ENCODE measurements at places on chromosomes 7 and 10.

DNA sequence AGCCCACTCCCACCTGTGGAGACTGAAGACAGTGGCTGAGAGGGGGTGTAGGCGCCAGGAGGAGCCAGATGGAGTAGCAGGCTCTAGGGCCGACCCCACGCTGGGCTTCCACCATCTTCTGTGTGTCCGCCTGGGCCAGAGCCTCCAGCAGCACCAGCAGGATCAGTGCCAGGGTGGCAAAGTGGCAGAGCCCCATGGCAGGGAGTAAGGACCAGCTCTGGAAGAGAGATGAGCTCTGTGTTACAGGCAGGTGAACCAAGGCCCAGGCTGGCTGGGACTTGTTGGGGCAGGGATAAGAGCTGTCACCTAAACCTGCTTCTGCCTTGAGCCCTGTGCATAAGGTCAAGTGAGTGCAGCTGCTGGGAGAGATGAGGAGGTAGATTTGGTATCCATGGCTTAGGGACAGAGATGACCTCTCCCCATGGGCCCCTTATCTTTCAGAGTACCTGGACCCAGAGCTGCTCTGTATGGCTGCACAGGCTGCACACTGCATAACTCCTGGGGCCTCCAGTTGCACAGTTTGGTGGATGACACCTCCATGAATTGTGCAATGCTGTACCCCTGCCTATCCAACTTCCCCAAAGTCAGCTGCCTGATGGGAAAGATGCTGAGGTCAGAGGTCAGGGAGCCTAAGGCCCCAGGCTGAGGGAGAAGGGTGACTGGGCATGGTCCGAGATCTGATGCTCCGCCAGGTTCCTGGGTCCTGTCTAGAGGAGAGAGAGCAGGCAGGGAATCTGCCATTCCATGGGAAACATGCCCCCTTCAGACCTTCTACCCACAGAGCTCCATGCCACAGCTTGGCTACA, 7.4 kb upstream of the SAMD8 start:
- DNase-seq = no peak

DNA sequence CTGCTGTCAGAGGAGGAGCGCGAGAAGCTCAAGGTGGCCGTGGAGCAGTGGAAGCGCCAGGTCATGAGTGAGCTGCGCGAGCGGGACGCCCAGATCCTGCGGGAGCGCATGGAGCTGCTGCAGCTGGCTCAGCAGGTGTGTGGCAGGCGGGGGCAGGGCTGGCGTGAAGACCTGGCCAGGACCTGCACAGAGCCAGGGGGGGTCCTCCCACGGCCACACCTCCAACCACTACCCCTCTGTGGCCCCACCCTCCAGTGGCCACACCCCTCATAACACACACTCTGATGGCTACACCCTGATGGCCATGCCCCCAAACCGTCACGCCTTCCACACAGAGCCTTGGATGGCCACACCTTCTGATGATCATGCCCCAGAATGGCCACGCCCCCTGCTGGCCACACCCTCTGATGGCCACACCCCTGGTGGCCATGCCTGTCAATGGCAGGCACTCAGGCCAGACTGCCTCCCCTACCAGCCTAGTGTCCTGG, 23.4 kb upstream of the DPYSL4 start:
- peak; percentile 25 for DNase-seq

GRCh38 chr7:134996097-134996550, 9.8 kb downstream of the AGBL3 start:
- DNase-seq = no peak

- no peak for DNase-seq
Measured at GRCh38 chr10:15719899-15720634, at the start of gene ITGA8. TSS of gene ITGA8 (minus strand) at chr10:15719922. CDS start at chr10:15719771, 151 bp downstream.

- no peak for DNase-seq
Measured at GRCh38 chr10:133121479-133121878, 33.8 kb downstream of the ADGRA1 start.

DNA sequence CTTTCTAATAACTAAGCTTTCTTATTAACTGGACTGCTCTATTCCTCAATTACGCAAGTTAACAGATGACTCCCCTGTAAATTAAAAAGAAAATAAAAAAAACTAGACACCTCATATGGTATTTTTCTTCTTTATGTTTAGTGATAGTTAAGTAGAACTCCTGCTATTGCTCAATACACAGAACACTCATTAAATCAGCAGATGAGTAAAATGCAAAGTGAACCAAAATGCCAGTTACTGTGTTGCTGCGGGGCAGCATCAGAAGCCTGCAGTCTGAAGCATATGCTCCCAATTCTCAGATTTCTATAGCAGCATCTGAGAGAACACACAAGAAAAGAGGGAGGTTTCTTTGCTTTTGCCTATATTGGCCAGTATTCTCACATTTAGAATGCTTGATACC, 28.4 kb downstream of the CDK6 start:
- no peak for DNase-seq

- no peak for DNase-seq
Measured at GRCh38 chr10:30831426-30831825, 200.2 kb downstream of the ZNF438 start.

DNA sequence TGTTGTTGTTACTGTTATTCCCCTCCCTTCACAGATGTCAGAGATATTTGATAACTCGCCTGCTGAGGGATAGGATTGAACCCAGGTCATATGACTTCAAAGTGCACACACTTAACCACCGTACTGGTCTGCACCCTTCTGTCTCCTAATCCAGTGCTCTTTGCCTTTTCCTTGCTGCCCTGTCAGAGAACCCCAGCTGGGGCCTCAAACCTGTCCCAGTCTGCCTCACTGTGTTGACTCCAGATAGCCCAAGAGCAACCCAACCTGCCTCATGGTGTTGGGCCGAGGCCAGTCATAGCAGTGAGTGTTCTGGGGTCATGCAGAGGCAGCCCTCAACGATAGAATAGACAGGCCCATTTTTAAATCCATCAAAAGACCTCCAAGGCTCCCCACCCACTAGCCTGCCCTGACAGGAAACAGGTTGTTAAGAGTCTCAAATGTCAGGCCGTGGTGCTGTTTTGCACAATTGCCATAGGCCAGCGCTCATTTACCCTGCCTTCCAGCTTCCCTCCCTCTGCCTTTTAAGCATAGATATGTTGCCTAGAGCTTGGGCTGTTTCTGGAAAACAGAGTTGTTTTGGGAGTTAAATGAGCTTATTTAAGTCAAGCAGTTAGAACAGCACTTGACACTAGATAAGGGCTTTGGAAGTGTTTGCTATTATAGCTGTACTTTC, 37.0 kb upstream of the PDCD4 start:
- DNase-seq = no peak

GRCh38 chr7:66047426-66047825, 28.2 kb upstream of the ASL start:
- peak; percentile 38 for DNase-seq

- peak; percentile 90 for DNase-seq
Measured at GRCh38 chr10:91632671-91633550, at the start of gene PPP1R3C. TSS of gene PPP1R3C (minus strand) at chr10:91633071. CDS start at chr10:91632969, 102 bp downstream.

- no peak for DNase-seq
Measured at GRCh38 chr7:149819961-149820340, 18.2 kb upstream of the ZNF862 start.

- DNase-seq = no peak
Measured at GRCh38 chr7:158495216-158495615, 92.4 kb downstream of the PTPRN2 start.

- no peak for DNase-seq
Measured at GRCh38 chr7:2062648-2063047, 170.1 kb downstream of the MAD1L1 start.

DNA sequence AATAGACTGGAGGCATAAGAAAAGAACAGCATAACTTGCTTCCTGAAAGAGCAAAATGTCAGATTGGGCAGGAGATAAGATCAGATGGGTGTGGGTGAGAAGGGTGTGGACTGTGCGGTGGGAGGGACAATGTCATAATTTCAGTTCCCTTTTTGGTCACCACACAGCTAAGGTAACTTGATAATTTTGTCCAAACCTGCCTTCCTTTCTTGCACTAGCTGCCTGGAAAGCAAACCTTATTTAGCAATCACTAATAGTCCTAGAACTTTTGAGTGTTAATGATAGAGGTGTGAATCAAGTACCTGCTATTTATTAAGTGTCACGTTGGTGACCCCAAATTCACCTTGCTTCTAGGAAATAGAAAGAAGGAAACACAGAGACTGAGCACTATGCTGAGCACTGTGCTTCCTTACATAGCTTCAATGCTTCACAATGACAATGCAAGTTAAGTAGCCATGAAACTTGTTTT, 72.4 kb upstream of the SP4 start:
- no peak for DNase-seq

GRCh38 chr10:1538121-1538520, 199.2 kb downstream of the ADARB2 start:
- DNase-seq = no peak

GRCh38 chr10:92290076-92290836, 622 bp downstream of the CPEB3 start:
- DNase-seq = peak; percentile 37

GRCh38 chr7:152754075-152754730, 5.3 kb upstream of the ACTR3B start:
- no peak for DNase-seq

DNA sequence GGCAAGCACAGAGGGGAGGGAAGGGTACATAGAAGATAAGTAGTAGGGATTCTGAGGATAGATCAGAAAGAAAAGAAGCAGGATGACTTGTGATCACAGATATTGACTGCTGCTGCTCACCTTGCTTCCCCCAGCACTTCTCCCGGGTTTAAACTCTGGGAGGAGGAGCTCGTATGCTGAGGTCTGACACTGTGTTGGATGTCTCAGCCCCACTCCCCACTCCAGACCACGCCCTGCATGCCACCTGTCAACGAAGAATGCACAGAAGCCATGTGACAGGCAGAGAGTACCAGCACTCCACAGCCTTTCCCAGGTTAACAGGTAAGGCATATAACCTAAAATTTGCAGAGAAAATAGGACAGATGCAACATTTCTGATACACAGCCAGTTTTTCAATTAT, 388.9 kb downstream of the TNS3 start:
- no peak for DNase-seq

- DNase-seq = no peak
Measured at GRCh38 chr10:86333826-86334487, 32.6 kb downstream of the GRID1 start.

GRCh38 chr10:123521556-123521955, 144.6 kb upstream of the GPR26 start:
- no peak for DNase-seq

GRCh38 chr10:110110338-110110737, 97.1 kb upstream of the MXI1 start:
- no peak for DNase-seq

DNA sequence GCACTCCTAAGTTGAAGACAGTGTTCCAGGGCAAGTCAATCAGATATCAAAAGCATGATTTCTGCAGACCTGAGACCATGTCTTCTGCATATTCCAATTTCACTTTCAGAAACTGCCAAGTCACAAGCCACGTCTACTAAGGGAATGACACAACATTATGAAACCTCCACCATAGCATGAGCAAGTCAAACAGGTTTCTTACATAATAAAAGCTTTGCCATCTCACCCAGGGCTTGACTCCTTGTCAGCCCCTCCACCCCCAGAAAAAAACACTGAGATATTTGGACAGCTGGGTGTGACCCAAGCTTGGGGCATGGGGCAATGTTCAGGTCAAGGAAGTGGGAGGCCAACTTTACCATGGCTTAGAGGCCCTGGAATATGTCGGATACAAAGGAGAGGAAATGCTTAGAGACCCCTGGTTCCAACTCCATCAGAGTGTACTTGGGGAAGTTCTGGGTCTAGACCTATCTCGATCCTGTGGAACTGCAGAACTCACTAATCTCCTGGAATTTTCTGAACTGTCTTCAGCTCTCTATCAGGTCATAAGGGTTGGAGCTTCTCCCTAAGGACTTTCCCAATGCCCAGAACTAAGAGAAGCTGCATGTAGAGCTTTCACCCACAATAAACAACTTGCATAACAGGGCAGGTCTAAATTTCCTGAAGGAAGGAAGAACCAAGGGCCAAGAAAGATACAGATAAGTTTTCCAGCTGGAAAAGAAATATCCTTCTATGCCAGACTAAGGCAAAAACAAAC, 80.6 kb upstream of the NAMPT start:
- no peak for DNase-seq

GRCh38 chr7:21550821-21551531, 8.1 kb downstream of the DNAH11 start:
- DNase-seq = no peak

DNA sequence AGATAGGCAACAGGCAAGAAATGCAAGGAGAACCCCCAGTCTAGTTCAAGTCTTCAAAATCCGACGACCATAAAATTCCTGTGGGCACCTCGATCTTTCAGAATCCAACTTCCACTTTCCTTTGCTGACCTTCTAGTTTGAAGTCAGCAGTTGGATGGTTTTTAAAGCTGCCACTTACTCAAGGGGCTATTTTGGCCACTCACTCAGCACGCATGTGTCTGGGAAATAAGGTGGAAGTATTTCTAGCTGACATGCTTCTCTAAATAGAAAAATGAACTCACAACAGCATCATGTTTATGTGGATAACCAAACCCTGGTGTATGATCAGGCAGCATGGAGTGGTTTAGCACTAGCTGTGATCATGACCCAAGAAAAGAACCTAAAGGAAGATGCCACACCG, at the start of gene NRAP:
Gene NRAP, minus strand, starts transcription at position 134 of the 400 bp plus-strand sequence. CDS start 159 bp downstream, outside the sequence.
- no peak for DNase-seq

DNA sequence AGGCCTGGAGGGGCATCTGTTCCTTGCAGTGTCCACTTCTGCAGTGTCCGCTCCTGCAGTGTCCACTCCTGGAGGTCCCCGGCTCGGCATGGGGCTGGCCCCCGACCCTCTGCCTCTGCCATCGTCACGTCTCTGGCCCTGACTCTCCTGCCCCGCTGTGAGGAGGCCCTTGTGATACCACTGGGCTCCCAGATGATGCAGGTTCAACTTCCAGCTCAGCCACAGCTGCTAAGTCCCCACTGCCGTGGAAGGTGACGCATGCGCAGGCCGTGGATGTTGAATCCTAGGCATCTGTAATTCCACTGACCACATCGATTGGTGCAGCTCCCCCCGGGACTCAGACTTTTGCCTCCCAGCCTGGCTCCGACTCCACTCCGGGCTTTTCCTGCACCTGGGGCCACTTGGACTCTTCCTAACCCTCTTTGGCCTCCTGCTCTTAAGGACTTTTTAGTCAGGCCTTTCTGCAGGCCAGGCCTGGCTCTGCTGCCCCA, 95.1 kb downstream of the GLRX3 start:
- no peak for DNase-seq

- peak; percentile 90 for DNase-seq
Measured at GRCh38 chr7:140625908-140626868, 14.4 kb downstream of the DENND2A start.

- DNase-seq = no peak
Measured at GRCh38 chr10:113983552-113983951, 60.1 kb upstream of the ADRB1 start.

DNA sequence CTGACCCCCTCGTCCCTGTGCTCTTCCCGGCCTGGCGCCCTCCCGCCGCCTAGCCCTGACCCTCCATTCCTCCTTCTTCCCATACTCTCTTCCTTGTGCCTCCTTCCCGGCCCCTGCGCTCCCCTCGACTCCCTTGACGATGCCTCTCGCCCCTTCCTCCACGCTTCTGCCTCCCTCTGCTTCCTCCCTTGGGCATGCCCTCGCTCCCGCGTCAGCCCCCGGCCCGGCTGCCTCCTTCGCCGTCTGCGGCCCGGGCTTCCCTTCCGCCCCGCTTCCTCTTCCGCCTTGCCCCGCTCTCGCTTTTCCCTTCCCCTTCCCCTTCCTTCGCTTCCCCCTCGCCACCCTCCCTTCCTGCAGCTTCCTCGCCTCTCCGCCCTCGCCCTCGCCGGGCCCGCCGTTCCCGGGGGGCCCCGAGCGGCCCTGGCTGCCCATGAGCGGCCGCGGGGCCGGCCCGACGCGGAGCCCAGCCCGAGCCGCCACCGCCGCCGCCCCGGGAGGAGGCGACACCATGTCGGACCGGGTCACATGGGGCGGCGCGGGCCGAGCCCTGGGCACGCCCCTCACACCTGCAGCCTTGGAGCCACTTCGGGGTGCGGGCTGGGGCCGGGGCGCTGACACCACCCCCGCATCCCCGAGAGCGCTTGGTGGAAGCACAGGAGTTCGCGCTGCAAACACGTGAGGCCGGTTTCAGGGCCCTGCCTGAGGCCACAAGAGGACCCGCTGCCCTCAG, at the start of gene FBXW4:
Gene FBXW4, minus strand, starts transcription at position 497 of the 730 bp plus-strand sequence. Its CDS starts 65 bp downstream, at position 432.
- DNase-seq = no peak
